ENCODE measurements at places on chromosomes 2 and 18.

DNA sequence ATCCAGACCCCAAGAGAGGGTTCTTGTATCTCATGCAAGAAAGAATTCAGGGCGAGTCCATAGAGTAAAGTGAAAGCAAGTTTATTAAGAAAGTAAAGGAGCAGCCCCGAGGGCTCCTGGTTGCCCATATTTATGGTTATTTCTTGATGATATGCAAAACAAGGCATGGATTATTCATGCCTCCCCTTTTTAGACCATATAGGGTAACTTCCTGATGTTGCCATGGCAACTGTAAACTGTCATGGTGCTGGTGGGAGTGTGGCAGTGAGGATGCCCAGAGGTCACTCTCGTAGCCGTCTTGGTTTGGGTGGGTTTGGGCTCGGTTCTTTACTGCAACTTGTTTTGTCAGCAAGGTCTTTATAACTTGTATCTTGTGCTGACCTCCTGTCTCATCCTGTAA lies 750.2 kb upstream of the FANCL start:
- no peak for DNase-seq

DNA sequence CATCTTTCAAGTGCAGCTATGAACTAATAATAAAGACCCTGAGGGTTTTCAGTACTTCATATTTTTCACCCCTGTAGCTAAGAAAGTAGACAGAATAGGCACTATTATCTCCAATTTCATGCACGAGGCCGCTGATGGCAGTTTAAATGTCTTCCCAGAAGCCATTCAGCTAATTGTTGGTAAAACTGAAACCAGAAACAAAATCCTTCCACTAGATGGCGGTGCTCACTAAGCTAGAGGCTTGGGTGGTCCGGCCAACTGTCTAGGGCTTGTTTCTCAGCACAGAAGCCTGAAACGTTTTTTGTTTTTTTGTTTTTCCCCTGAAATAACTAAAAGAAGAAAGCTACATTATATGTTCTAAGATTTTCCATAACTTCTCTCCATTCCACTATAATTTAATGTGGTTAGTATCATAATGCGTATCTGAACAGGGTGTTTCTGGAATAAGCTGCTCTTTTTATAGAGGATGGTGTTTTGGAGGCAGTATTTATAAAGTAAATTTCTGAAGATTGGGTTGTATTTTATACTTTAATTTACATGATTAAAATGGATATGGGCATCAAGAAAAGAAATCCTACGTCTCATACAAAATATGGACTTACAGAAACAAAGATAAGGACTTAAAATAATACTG lies 159.4 kb downstream of the PIK3C3 start:
- peak; percentile 65 for DNase-seq

DNA sequence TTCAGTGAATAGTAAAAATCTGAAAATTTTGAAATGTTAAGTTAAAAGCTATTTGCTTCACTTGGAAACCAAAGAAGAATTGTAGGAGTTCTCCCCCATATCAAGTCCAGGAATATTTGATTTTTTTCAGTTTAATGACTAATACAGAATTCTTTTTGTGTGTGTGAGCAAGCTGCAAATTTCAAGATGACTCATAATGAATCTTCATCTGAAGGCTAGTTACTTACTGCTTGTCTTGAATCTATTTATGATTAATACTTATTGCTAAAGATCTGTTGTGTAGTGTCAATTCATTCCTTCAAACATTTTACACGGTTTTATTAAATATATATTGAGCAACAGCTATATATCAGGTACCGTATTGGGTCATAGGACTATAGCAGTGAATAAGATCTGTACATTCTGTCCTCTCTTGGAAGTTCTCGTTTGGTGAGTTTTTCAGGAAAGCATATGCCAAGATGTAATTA lies 47.8 kb upstream of the CAVIN2 start:
- peak; percentile 83 for DNase-seq

DNA sequence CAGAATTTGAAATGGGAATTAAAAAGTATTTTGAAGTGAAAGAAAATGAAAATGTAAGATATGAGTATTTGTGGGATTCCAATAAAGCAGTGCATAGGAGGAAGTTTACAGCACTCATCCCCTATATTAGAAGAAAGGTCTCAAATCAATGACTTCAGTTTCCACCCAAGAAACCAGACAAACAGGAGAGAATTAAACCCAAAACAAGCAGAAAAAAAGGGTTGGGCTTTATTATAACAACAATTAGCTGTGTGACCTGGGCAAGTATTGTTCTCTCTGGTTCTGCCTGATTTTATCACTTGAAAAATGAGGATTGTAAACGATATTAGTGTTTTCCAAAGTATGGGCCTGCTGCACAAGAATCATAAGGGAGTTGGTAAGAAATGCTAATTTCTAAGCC lies 18.3 kb upstream of the LYPD6 start:
- no peak for DNase-seq

DNA sequence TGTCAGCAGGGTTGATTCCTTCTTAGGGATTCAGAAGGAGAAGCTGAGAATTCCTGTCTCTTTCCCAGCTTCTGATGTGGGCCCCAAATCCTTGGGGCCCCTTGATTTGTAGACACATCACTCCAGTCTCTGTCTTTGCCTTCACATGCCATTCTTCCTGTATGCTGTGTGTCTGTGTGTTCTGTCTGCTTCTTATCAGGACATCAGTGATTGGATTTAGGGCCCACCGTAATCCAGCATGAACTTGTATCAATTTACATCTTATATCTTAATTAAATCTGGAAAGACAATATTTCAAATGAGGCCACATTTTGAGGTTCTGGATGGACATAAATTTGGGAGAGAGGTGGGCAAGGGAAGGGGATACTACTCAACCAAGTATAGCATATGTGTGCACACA lies 9.7 kb downstream of the NEUROD1 start:
- no peak for DNase-seq

DNA sequence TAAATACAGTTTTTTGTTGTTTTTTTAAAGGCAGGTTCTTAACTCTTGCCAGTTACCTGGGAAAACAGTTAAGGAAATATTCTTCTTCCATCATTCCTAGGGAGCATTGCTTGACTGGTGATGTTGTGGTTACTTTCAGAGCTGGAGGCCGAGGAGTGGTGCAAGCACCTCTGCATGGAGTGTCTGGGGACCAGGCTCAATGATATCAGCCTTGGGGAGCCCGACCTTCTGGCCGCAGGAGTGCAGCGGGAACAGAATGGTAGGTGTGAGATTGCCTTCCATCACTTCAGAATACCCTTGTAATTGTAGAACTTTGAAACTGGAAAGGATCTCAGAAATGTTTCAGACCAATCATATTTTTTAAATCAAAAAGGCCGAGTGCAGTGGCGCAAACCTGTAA lies 270.1 kb downstream of the CD226 start:
- DNase-seq: no peak

- peak; percentile 92 for DNase-seq
Measured at GRCh38 chr18:23115683-23116096, 19.6 kb upstream of the CABLES1 start.

GRCh38 chr18:30987467-30988241 lies 54.9 kb downstream of the DSC3 start:
- no peak for DNase-seq

DNA sequence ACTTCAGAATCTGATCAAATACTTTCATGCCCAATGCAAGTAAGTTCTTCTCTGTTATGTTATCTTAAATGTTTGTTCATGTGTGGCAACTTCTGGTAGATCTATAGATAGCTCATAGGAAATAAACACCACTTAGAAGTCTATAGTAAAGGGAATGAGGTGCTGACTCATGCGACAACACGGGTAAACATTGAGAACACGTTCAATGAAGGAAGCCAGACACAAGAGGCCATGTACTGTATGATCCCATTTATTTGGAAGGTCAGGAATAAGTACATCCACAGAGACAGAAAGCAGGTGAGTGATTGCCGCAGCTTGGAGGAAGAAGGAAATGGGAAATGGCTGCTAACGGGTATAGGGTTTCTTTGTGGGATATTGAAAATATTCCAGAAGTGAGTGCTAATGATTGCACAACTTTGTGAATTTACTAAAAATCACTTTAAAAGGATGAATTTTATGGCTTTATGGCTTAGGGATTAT lies 95.4 kb downstream of the ITGB1BP1 start:
- DNase-seq: peak; percentile 58

GRCh38 chr2:60553495-60554073 lies at the start of gene BCL11A:
Gene BCL11A (minus strand): TSS chr2:60553654. CDS start chr2:60553270, 384 bp downstream.
- DNase-seq: peak; percentile 61

DNA sequence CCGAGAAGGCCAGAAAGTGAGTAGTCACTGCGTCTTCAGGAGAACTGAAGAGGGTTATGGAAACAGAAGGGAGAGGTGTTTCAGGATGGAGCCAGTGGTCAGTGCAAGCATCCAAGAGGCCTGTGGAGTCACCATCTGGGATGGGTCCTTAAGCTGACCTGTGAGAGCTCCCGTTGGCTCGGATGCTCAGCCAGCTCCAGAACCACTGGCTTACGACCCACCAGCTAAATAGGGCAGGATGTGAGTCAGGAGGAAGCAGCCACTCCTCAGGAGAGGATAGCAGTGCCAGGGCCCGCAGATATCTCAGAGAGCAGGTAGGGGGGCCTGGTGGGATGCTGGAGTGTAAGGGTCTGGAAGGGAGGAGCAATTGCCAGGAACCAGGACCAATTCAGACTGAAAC lies 63.1 kb upstream of the B3GNT7 start:
- DNase-seq: peak; percentile 9

GRCh38 chr2:44866152-44866551 lies 75.3 kb upstream of the SIX3 start:
- no peak for DNase-seq

DNA sequence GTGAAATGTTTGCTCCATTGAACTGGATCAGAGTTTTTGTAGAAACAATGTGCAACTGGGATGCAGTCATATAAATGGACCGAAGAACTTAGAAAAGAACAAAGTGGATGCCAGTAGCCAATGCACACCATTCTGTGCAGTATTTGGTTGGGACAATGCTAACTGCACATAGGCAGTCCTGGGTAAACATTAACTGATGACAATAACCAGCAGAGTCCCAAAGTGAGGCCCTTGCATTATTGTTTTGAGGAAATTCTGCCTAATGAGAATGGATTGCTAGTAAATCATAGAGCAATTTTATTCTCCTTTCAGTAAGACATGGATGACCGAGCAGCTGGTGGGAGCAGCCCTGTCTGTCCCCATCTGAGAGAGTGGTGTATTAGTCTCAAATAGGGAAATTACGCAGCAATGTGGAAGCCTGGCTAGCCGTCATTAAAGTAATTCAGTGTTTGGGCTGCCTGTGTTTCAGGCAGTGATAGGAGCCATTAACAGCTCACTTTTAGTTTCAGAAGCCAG lies 94.9 kb downstream of the KCTD1 start:
- DNase-seq: no peak

DNA sequence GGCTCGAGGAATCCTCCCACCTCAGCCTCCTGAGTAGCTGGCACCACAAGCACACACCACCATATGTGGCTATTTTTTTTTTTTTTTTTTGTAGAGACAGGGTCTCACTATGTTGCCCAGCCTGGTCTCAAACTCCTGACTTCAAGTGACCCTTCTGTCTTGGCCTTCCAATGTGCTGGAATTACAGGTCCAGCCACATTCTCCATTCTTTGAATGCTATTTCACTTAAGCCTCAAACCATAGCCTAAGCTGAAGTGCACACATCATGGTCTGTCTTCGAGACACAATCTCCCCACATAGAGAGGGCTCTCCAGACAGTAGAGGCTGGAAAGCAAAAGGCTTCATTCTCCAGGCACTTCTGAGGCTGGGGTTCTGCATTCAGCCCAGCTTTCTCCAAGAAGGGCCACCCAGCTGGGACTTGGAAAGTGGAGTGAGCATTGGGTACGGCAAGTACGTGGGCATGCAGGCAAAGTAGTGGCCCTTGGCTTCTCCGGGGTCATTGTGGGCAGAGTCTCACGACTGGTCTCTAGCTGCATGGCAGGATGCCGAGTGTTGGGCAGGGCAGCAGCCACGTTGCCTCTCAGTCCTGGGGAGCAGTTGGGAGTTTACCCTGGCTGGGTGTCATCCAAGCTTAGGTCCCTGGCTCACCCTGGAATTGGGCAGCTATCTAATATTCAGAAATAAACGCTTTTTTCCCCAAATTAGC lies 78.2 kb upstream of the SMAD7 start:
- no peak for DNase-seq

DNA sequence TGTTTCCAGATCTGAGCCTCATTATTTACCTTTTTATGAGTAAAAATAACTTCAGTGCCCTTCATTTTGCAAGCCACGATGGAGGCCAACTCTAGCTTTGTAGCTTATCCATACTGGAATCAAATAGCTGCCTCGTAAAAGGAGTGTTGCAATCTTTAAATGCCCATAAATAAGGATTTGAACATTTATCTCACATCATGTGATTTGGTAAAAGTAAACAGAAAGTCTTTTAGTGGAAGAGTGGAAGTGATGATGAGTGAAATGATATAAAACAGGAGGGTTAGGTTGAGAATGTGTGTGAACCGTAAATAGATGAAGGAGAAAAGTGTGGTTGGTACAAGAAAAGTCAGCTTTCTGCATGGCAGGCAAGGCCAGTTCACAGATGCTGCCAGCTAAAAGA lies 348.9 kb downstream of the OSR1 start:
- DNase-seq: no peak

DNA sequence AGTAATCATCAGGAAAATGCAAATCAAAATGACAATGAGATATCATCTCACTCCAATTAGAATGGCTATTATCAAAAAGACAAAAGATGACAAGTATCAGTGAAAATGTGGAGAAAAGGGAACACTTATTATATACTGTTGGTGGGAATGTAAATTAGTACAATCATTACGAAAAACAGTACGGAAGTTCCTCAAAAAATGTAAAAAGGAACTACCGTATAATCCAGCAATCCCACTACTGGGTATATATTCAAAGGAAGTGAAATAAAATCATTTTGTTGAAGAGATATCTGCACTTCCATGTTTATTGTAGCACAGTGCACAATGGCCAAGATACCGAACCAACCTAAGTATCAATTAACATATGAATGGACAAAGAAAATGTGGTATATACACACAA lies 52.4 kb upstream of the TEX51 start:
- no peak for DNase-seq

- DNase-seq: no peak
Measured at GRCh38 chr2:181760521-181760920, 80.2 kb upstream of the NEUROD1 start.

GRCh38 chr2:237471438-237472186 lies 15.4 kb upstream of the MLPH start:
- DNase-seq: peak; percentile 50

DNA sequence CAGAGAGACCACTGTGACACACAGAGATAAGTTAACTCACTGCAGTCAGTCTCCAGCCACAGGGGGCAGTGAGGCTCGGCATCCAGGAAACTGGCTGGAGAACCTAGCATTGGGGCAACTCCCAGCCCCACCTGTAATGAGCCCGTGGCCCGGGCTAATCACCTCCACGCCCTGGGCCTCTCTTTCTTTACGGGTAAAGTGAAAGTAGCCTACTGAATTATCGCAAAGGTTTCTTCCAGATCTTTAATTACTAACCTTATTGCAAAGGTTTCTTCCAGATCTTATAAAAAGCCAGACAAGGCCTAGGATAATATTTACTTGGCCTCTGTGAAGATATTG lies 45.7 kb upstream of the ACAA2 start:
- no peak for DNase-seq

- no peak for DNase-seq
Measured at GRCh38 chr2:227207573-227207972, 43.1 kb downstream of the COL4A3 start.

GRCh38 chr2:68714866-68715265 lies 19.7 kb upstream of the ARHGAP25 start:
- no peak for DNase-seq

GRCh38 chr2:33636001-33636400 lies 36.9 kb upstream of the FAM98A start:
- DNase-seq: no peak
